ENCODE measurements at places on chromosomes 12 and 14.

GRCh38 chr12:47247418-47247817 is 167.7 kb upstream of the AMIGO2 start:
- DNase-seq = no peak

- DNase-seq = no peak
These were observed 12.1 kb downstream of the TRAF3 start for GRCh38 chr14:102789349-102789748.

GRCh38 chr12:32448586-32448985 is 49.2 kb downstream of the FGD4 start:
- DNase-seq = no peak

GRCh38 chr12:53258541-53259539 is 9.3 kb upstream of the ESPL1 start:
- DNase-seq = no peak

GRCh38 chr12:62846491-62846890 is 88.5 kb downstream of the PPM1H start:
- no peak for DNase-seq

DNA sequence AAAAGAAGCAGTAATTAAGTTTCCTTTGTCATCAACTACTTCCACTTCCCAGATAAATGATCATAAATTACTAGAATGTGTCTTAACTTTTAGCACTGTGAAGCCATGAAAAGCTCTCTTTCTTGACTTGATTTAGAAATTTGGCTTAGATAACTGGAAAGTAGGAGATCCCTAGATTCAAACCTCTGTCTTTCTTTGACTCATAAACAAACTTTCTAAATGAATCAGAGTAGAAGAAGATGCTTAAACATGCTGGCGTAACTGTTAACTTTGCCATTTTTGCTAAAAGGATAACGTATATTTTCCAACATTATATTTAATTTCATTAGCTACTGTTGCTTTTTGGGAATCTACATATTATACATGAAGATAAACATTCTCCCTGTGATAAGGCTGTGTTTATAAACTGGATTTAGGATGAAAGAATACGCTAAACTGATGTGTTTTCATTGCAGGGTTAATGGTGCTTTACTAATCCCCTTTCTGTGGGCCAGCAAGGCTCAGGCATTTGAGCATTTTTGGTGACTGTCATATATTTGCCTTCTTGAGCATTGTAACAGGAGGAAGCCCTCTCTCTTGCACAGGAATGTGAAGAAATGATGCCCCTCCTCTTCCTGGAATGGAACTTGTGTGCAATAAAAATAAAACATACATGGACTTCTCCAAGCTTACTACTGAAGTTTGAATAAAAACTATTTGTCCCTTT is 301.4 kb downstream of the BMP4 start:
- no peak for DNase-seq

GRCh38 chr14:103207388-103208072 is 84.3 kb downstream of the TNFAIP2 start:
- no peak for DNase-seq

DNA sequence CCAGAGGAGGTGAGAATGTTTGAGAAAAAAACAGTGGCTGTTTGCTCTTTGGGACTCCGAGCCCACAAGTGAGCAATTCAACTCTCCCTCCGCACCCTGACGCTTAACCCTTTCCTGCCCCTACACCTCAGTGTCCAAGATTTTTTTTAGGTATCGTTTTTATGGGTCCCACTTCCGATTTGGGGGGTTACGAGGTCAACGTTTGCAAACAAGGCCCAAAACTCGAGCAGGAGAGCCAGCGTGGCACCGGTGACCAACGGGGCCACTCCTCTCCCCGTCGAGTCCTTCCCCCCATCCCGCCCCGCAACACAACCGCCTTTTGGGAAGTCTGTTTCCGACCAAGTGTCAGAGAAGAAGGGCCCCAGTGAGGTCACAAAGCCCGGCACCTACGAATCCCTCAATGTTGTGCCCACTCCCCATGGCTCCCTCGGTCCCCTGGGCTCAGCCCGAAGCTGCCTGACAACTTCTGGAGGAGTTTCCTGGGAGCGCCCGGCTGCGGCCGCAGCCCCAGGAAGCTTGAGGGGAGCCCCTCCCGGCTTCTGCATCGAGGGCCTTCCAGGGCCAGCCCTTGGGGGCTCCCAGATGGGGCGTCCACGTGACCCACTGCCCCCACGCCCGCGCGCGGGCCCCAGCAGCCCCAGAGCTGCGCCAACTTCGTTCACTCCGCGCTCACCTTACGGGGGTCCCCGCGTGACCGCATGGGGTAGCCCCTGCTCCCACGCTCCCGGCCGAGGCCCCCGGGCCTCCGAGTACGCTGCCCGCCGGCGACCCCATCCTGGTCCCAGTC is 1.2 kb downstream of the CDK2AP1 start:
- DNase-seq = no peak

GRCh38 chr12:74820324-74820723 is 282.7 kb downstream of the ATXN7L3B start:
- DNase-seq = no peak

GRCh38 chr12:126907900-126908764 is 1358.8 kb upstream of the TMEM132C start:
- no peak for DNase-seq

DNA sequence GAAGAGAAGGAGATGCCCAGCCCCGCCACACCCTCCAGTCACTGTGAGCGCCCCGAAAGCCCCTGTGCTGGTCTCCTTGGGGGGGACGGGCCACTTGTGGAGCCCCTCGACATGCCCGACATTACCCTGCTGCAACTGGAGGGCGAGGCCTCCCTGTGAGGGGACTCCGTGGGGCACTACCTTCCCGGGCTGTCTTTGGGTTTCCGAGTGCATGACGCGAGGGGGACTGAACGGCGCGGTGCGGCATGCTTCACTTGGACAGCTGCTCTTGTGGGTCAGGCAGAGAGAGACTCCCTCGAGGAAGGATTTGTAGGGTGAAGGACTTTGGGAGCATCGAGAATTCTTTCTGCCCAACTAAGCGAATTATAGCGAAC is 1.1 kb downstream of the CCDC184 start:
- no peak for DNase-seq

DNA sequence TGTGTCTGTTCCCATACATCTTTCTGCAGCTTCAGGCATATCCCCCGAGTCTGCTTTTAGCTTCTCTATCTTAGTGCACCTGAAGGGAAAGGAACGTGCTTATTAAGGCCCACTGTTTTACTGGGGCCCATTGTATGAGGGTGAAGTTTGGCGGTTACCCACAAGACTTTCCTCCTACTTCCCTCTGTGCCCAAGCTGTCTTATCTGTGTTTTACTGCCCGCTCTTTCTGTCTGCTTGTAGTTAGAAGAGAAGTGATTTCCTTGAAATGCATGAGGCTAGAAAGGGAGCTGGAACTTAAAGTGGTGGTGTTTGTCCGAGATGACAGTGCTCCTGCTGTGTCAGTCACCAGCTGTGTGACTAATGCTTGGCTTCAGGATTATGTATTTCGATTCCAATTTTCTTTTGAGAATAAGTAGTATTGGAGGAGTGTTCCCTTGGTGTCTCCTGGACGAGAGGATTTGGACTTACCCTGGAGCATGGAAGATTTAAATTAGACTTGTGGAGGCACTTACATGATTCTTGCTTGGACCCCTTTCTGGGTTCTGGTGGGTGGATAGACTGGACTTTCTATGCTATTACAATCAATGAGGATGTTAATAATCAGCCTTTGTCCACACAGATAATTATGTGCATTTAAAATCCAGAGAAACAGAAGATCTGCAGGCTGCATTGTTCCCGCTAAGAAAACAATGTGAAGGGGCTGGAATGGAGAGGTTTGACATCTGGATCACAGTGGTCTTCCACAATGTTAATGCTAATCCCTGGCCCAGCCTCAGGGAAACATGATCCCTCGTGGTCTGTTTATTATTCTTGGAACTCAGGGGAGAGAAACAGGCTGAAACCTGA is 13.9 kb upstream of the KRT86 start:
- DNase-seq = no peak

Measured in NCI-H2227 treated with DMSO at 0.1 percent for 48 hours (cell line).